ENCODE measurements at places on chromosomes 1 and 21. TPM values are rescaled to one million over a fixed set of nuclear protein-coding genes. Genes with fewer than 3 reads are reported as not detected.

Gene BARHL2
- total RNA-seq = not detected

Gene GPR37L1
- total RNA-seq = not detected

Gene TAL1
- total RNA-seq = 4.1 TPM

Gene ERO1B
- total RNA-seq = 7.6 TPM

Gene LRRC38
- not detected for total RNA-seq

Gene SPRR2E
- total RNA-seq = not detected

Gene PDC
- not detected for total RNA-seq

Gene PBX1
- total RNA-seq = 37.4 TPM

Gene CFHR1
- not detected for total RNA-seq

Gene AMY1B
- total RNA-seq = not detected

Gene HCRTR1
- total RNA-seq = not detected

DNA sequence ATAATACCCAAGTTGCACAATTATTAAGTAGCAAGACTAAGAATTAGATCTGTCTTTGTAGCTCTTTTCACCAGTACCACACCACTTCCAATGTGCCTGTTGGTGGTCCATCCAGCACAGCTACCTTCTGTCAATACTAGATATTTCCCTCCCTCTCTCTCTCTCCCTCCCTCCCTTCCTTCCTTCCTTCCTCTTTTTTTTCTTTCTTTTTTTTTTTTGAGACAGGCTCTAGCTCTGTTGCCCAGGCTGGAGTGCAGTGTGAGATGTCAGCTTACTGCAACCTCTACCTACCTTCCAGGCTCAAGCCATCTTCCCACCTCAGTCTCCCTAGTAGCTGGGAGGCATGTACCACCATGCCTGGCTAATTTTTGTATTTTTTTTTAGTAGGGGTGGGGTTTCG is 21.1 kb downstream of the KPNA6 start:
- no peaks in the 10 kb centered on the region for H3K27me3 ChIP-seq
- no peaks in the 10 kb centered on the region for H3K36me3 ChIP-seq
- H3K4me1 ChIP-seq = peaks cover 30% of the 10 kb centered on the region
- no peak overlapping the region for H3K4me3 ChIP-seq

GRCh38 chr1:30335389-30335996 is 387.9 kb downstream of the MATN1 start:
- H3K4me3 ChIP-seq = no peak overlapping the region
- H3K27ac ChIP-seq = no peak overlapping the region
- H3K4me1 ChIP-seq = no peaks in the 10 kb centered on the region
- no peaks in the 10 kb centered on the region for H3K36me3 ChIP-seq
- DNase-seq = peak; percentile 36
- H3K27me3 ChIP-seq = no peaks in the 10 kb centered on the region

GRCh38 chr1:109250454-109251276 is 1.3 kb downstream of the CELSR2 start:
- no peak overlapping the region for H3K27ac ChIP-seq
- H3K4me3 ChIP-seq = peak overlapping the region; percentile 70
- DNase-seq = no peak

- DNase-seq = no peak
- no peaks in the 10 kb centered on the region for H3K27me3 ChIP-seq
- no peaks in the 10 kb centered on the region for H3K36me3 ChIP-seq
- peak overlapping the region; percentile 65 for H3K27ac ChIP-seq
- H3K4me1 ChIP-seq = no peaks in the 10 kb centered on the region
These were observed 38.3 kb upstream of the TARBP1 start for GRCh38 chr1:234517110-234517802.

- H3K27me3 ChIP-seq = no peaks in the 10 kb centered on the region
- no peaks in the 10 kb centered on the region for H3K4me1 ChIP-seq
- no peak overlapping the region for H3K27ac ChIP-seq
- H3K36me3 ChIP-seq = peaks cover 13% of the 10 kb centered on the region
These were observed 5.4 kb downstream of the PLA2G2E start for GRCh38 chr1:19918057-19918456.

DNA sequence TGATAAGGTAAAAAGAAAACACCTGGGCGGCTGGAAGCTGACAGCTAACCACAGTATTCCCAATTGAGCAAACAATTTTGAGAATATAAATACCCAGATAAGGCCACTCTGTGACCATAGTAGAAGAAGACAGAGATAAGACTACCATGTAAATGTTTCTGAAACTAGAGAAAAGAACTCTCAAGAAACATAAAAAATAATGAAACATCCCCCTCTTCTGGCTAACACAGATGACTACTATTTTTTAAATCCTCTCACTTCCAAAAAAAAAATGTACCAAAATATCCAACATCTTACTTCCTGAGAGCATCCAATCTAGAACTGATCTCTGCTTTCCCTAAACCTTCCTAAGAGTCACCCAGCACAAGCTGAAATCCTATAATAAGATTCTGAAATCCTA is 125.9 kb downstream of the HFM1 start:
- H3K27me3 ChIP-seq = no peaks in the 10 kb centered on the region
- no peak overlapping the region for H3K4me3 ChIP-seq
- no peaks in the 10 kb centered on the region for H3K36me3 ChIP-seq

- no peaks in the 10 kb centered on the region for H3K4me1 ChIP-seq
- H3K36me3 ChIP-seq = no peaks in the 10 kb centered on the region
- no peaks in the 10 kb centered on the region for H3K27me3 ChIP-seq
- H3K27ac ChIP-seq = no peak overlapping the region
- no peak overlapping the region for H3K4me3 ChIP-seq
These were observed 198.1 kb upstream of the USP24 start for GRCh38 chr1:55413286-55413685.

DNA sequence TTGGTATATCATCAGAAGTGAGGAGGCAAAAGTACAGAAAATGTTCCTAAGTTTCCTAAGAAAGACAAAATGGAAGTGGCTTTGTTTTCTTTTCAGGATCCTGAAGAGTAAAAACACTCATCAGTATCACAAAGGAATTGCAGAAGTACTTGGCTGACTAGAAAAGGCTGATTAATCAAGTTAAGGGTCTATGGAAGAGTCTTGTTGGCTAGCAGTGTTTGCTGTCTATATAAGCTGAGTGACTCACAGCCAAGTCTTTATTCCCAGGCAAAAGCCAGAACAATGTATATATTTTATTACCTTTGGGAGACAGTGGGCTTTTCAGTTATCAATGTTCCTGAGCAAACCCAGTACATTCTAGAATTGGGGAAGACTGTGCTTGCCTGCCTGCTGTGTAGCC is 777.0 kb downstream of the PLA2G4A start:
- no peaks in the 10 kb centered on the region for H3K36me3 ChIP-seq
- no peak for DNase-seq
- H3K4me3 ChIP-seq = no peak overlapping the region

- no peak for DNase-seq
- peaks cover 96% of the 10 kb centered on the region for H3K36me3 ChIP-seq
- no peaks in the 10 kb centered on the region for H3K4me1 ChIP-seq
- no peak overlapping the region for H3K4me3 ChIP-seq
- no peaks in the 10 kb centered on the region for H3K27me3 ChIP-seq
These were observed 112.6 kb downstream of the MACF1 start for GRCh38 chr1:39317111-39317510.

DNA sequence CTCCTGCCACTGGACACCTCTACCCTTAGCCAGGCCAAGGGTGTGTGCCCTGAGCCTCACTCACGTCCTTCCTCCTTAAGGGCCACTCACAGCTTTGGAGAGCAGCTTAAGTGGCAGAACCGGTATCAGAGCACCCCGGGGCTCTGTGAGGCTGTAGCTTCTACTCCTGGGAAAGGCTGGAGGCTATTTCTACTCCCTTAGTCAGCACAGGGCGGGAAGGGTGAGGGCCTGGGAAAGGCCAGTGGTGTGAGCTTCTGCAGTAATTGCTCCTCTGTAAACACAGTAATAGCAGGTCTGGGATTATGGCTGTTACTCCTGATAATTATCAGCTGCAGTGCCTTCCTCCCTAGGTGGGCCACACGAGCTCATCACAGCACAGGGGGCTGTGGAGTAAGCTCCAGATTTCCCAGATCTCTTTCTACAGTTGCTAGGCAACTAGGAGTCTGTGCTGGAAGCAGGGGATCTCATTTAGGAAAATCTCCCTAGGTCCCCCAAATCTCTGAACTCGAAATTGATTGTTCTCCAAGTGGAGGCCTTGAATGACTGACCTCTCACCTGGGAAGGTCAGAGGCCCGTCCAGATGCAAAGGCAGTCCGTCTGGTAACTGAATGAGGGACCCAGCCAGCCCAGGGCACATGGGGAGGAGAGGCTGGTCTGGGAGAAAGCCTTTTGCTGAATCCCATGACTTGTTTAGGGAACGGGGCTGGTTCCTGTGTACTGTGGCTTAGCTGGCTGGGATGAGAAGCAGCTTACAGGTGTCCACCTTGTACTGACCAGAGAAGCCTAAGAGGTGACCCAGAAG is 29.3 kb downstream of the IER5 start:
- no peaks in the 10 kb centered on the region for H3K27me3 ChIP-seq
- no peaks in the 10 kb centered on the region for H3K4me1 ChIP-seq
- no peaks in the 10 kb centered on the region for H3K36me3 ChIP-seq
- no peak overlapping the region for H3K4me3 ChIP-seq

DNA sequence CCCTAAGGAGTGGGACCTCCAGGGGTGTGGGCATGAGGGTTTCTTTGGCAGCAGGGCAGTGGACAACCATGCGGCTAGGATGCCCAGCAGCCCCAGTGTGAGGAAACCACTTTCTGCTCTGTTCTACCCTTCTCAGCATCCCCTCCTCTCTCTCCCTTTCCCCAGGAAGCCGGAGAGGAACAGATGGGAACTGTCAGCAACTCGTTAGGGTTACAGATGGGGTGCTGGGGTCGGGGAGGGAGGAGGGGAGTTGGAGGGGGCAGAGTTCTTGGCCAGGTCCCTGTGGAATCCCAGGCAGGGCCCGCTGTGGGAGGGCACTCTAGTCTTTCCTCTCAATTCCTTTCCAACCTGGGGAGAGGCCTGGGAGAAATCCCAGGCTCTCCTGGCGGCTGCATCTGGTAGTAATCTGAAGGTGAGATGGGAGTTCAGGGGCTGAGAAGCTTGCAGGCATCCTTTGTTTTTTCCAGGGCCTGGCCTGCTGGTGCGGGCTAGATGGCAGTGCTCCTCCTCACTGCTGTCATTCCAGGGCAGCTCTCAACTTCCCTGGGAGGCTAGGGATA is 93.9 kb upstream of the CSF3R start:
- H3K27ac ChIP-seq = no peak overlapping the region
- no peak for DNase-seq
- H3K4me1 ChIP-seq = no peaks in the 10 kb centered on the region
- no peaks in the 10 kb centered on the region for H3K27me3 ChIP-seq
- no peaks in the 10 kb centered on the region for H3K36me3 ChIP-seq

DNA sequence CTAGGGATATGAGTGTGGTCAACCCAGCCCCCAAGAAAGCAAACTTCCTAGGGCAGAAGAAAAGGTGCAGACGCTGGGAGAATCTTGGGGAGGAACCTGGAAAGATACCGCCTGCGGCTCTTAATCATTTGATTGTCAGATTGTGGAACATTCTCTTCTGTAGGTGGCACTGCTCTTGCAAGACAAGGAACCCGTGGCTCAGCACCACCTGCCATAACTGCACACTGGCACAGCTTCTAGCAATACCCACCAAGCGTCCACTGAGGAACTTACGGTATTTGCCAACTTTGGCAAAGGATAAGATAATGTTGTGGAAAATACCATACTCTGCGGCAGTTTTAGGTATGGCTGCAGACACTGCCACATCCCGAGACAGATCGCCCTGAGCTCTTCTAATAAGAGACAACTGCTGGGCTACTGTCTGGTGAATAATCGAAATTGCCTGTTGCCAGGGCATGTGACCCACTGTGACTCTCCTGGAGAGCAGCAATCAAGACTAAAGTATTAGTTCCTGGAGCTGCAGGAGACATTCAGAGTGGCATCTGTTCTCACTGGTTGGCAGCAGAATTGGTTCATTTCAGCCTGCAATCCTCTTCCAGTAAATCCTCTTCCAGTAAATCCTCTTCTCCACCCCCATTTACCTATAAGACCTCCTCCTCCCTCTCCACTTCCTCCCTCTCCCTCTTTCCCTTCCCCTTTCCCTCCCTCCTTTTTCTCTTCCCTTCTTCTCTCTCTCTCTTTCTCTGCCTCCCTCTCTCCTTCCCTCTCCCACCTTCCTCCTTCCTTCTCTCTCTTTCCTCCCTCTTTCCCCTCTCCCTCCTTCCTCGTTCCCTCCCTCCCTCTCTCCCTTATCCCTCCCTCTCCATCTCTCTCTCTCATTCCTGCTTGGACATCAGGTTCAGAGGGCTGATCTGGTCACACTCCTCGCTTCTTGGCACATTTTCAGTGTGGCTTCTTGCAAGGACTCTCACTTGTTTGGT is 49.7 kb upstream of the B3GALT5 start:
- no peak for DNase-seq
- no peaks in the 10 kb centered on the region for H3K27me3 ChIP-seq
- H3K4me3 ChIP-seq = no peak overlapping the region
- H3K36me3 ChIP-seq = no peaks in the 10 kb centered on the region
- H3K27ac ChIP-seq = peak overlapping the region; percentile 73

DNA sequence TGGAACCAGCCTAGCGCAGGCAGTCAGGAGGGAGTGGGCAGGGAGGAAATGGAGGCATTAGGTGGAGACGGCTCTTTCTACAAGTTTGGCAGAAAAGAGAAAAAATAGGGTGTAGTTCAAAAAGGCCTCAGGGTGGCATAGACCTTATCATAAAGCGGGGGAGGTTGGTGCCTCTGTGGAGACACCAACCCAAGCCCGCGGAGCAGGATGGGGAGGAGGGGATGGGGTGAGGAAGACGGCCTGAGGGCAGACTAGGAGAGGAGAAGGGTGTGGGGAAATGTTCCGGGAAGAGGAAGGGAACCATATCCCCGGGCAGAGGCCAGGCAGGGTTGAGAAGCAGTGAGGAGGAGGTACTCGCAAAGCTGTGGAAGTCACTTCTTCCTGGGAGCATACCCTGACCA is 17.4 kb upstream of the SHE start:
- DNase-seq = no peak
- no peak overlapping the region for H3K4me3 ChIP-seq
- H3K27me3 ChIP-seq = no peaks in the 10 kb centered on the region

DNA sequence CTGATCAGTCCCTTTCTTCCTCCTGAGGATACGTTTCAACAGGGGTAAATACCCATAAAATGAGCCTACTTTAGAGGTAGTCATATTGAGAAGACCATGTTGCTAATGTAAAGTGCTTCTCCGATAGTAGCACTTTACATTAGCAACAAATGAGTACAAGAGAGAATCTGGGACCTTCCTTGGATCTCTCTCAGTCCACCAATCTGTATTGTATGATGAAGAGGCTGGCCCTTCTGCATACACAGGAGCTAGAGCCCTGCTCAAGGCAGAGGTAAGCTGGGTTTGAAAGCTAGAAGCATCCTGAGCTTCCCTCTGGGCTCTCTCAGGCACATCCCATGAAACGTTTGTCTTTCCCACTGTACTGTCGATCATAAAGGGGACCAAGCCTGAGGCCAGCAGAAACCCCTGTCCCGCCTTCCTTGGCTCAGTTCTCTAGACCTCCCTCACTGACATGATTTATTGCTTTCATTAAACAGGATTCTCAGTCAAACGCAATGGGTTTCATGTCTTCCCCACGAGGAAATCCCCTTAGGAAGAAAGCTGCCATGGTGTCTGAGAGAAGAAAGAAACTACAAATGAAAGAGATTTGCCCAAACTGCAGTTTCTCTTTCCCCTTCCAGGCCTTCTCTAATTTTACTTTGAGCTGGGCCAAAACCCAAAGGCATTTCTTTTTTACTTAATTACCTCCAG is 62.8 kb upstream of the BCAR3 start:
- H3K4me3 ChIP-seq = no peak overlapping the region
- DNase-seq = no peak
- H3K4me1 ChIP-seq = no peaks in the 10 kb centered on the region

- peaks cover 79% of the 10 kb centered on the region for H3K4me1 ChIP-seq
- H3K36me3 ChIP-seq = no peaks in the 10 kb centered on the region
- no peak overlapping the region for H3K4me3 ChIP-seq
- no peak overlapping the region for H3K27ac ChIP-seq
These were observed 8.0 kb downstream of the ADGRL2 start for GRCh38 chr1:81808760-81809159.

All from right atrium auricular region (tissue), 2 donors.